ENCODE measurements at places on chromosomes 3 and 15.

DNA sequence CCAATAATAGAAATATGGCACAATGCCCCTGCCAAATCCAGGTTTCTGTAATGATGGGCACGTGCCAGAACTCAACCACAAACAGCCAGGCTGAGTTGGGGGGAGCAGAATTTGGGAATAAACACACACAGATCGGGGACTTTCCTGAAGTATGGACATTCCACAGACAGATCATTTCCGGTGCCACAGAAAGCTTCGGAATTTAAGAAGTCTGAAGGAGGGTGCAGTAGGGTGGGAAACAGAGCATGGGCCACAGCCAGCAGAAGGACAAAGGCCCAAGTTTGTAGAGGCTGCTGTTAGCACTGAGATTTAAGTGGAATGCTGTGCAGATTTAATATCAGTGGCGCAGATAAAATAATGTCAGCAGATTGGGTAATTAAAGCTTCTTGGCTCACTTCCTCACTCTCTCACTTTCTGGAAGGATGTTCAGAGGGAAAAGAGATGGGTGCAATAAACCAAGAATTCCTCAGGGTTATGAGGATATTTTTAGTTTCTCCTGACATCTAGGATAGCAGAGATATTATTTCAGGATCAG is 67.4 kb downstream of the MYLK start:
- DNase-seq = peak; percentile 81

- DNase-seq = no peak
Observed at GRCh38 chr3:194056731-194057415, 79.1 kb upstream of the HES1 start.

DNA sequence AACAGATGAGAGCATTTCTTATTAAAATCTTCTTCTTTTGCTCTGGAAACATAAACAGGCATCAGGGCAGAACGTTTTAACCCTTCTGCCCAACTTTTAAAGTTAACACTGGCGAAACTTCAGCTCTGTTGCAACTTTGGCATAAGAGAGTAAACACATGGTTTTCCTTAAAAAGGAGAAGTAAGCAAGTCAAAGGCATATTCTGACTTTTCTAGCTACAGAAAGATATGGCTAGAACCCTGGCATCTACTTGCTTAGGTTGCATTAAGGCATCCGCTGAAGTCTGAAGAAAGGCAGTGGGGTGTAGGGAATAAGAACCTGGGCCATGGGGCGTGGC is 13.3 kb upstream of the IL16 start:
- DNase-seq = no peak

GRCh38 chr3:153061938-153062528 is 100.0 kb upstream of the RAP2B start:
- DNase-seq = no peak

DNA sequence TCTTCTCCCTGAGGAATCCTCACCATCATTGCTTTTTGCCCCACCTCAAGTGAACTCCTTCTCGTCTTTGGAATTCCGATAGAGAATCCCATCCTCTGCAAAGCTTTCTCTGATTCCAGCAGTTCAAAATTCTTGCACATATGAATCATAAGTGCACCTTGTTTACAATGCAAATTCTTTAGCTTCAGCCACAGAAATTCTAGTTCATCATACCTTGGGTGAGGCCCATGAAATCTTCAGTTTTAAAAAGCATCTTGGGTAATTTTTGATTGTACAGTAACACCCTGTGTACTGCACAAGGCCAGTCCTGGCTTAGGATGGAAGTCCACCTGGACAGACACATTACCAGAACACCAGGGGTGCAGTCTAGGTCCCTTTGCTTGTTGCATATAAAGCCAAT is 30.8 kb downstream of the MDFIC2 start:
- DNase-seq = no peak

- DNase-seq = no peak
Observed at GRCh38 chr3:125552401-125552800, 32.4 kb upstream of the SNX4 start.

- DNase-seq = no peak
Observed at GRCh38 chr3:156389449-156389950, 165.4 kb downstream of the SSR3 start.

- peak; percentile 26 for DNase-seq
Observed at GRCh38 chr15:100889385-100890050, 9.9 kb downstream of the ALDH1A3 start.

- no peak for DNase-seq
Observed at GRCh38 chr3:101203411-101203810, 117.0 kb downstream of the IMPG2 start.

- no peak for DNase-seq
Observed at GRCh38 chr3:74630602-74631001, 16.1 kb upstream of the CNTN3 start.

GRCh38 chr3:15268033-15268631 is 62.1 kb downstream of the CAPN7 start:
- DNase-seq = peak; percentile 43

- DNase-seq = no peak
Observed at GRCh38 chr3:191065181-191065805, 133.7 kb upstream of the OSTN start.

- DNase-seq = no peak
Observed at GRCh38 chr3:183339461-183340086, 86.5 kb downstream of the B3GNT5 start.

DNA sequence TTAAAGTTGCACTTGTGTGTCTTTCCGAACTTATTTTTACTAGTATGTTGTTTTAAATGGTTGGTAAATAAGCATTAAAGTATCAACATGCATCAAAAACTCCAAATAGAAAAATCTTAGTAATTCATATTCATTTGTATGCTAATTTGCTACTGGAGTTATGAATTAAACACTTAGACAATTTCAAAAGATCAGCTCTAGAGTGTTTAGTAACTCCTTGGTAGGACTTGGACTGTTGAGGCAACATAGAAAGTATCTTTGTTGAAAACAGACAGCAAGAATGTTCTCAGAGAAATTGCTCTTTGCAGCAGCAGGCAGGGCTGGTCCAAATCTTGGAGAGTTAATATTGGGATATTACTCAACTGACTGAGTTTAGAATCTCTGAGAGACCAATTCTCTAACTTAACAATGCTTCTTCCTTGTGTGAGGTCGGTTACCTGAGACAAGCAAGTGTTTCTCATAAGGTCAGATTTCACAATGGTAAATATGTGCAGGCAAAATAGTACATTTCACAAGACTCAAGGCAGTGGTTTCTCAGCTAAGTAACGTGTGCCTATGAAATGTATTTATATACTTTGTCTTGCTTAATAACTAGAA is 147.8 kb upstream of the IL12A start:
- no peak for DNase-seq

- DNase-seq = no peak
Observed at GRCh38 chr15:98835876-98836275, 171.7 kb downstream of the PGPEP1L start.

DNA sequence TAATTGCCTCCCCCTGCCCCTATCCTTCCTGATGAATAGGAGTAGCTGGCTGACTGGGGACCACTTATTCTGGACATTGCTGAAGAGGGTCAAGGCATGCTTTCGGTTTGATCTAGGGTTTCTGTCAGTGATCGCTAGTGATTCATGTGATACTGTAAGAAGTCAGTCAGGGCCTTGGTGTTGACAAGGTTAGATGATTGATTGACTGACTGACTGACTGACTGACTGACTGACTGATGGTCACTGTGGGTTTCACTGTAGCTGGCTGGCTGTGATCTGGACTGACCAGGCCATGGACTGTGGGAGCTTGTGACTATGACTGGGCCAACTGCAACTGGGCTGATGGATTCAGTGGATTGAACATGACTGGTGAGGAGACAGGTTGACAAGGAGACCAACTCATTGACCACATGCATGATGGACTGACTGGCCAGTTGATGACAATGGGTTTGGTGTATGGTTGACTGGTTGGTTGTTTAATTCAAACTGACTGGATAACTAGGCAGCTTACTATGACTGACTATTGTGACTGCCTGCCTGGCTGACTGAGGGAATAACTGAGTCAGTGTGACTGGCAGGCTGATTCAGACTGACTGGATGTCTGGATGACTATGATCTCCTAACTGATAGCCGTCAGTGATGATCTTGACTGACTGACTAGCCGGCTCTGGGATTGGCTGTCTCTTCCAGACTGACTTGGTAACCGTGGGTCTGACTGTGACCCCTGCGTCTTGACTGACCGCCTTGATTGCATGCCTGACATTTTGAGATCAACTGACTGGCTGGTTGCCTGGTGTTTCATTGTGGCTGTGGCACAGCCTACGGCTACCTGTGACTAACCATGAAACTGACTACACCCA is 509.9 kb downstream of the SHQ1 start:
- no peak for DNase-seq

DNA sequence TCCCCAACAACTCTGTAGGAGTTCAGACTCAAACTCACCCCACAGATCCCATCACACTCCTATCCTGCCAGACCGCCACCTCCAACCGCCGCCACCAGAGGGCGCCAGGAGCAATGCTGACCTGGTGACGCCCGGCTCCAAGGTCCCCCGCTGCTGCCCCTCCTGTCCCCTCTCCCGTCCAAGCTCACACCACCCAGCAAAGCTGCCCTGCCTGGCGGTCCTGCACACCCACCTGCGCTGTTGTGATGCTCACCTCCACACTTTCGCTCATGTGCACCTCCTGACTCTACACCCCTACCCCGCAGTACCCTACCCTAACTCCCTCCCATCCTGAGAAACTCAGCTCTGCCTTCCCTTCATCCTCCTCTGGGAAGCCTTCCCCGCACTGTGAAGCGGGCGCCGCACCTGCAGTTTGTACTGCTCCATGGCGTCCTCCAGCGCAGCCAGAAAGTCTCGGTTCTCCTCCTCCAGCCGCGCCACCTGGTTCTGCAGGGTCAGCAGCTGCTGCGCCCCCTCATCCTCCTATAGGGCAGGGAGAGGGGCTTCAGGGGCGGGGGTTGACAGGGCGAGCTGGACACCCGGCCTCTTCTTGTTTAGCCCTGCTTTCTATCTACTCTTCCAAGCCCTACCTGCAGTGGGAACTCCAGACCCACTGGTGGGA is 7.9 kb downstream of the KIF7 start:
- DNase-seq = no peak
